ENCODE measurements at places on chromosomes 7 and 10.
A peak's percentile ranks its signal among the peaks of the same experiment; 100 is the strongest.

DNA sequence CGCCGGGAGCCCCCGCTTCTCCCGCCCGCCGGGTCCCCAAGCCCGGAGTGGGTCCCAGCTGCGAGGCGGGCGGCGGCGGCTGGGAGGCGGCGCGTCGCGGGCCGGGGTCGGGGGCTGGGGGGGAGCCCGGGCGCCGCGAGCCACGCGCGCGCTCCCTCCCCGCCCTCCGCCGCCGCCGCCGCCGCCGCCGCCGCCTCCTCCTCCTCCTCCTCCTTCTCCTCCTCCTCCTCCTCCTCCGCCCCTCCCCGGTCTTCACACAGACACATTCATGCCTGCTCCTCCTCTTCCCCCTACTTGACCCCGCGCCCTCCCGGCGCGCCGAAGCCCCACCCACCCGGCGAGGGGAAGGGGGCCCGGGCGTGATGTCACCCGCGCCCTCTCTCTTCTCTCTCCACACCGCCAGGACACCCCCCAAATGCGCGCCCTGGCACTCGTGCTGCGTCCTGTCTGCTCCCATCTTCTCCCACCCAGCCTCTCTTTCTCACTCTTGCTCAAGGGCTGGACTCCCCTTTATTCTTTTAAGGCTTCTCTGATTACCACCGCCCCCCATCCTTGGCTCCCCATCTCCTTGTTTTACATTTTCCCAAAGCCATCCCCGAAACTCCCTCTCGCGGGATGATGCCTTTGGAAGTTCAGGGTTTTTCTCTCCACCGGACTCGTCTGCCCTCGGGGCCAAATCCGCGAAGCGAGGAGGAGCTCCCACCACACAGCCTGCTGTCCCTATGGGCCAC lies 967 bp upstream of the GLI3 start:
- peak; percentile 82 for DNase-seq

GRCh38 chr7:155797262-155798250 lies 14.7 kb downstream of the SHH start:
- DNase-seq: no peak

GRCh38 chr10:75008952-75009351 lies 102.5 kb upstream of the SAMD8 start:
- DNase-seq: no peak

GRCh38 chr10:133140417-133141143 lies 19.4 kb upstream of the KNDC1 start:
- no peak for DNase-seq

GRCh38 chr10:80530251-80530650 lies 7.5 kb upstream of the SH2D4B start:
- DNase-seq: no peak
